ENCODE measurements at places on chromosomes 1 and 21. TPM values are rescaled to one million over a fixed set of nuclear protein-coding genes. Genes with fewer than 3 reads are reported as not detected.

- DNase-seq = no peak
These were observed 2.2 kb upstream of the ATP1A4 start for GRCh38 chr1:160149233-160149632.

DNA sequence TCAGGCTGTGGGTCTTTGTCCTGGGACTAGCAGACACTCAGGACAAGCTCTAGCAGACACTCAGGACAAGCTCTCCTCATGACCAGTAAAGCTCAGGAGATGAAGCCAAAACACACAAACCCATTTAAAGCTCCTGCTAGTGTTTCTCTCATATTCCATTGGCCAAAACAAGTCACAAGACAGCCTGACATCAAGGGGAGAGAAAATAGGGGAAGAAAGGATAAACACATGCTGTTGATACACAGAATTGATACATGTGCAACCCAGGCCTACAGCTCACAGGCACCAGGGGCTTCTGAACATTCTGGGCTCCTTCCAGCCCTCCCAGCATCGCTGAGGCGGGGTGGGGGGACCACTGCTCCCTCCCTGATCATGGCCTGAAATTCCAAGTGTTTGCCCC is 35.3 kb downstream of the ATF3 start:
- DNase-seq = no peak

RIMKLA gene
- total RNA-seq = 0.05 TPM

TNFAIP8L2 gene
- 0.62 TPM for total RNA-seq

SPRR2B gene
- not detected for total RNA-seq
